ENCODE measurements at places on chromosomes 3 and 15.

GRCh38 chr3:82186017-82186416 is 424.6 kb upstream of the GBE1 start:
- DNase-seq, result peak; percentile 20

DNA sequence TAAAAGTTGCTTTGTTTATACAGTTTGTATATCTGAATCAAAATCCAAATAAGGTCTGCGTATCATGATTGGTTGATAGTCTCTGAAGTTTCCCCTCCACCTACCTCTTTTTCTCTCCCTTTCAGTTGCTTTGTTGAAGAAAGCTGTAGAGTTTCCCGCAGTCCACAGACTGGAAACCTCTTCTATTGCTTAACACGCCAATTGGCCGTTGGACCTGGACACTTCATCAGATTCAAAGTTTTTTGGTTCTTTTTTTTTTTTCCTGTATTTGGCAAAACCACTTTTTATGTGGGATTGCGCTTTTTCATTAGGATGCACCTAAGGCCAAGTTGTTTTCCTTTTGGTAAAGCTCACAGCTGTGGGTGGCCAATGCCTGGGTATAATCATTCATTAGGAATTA is 14.5 kb upstream of the TM4SF1 start:
- DNase-seq, result no peak

- DNase-seq, result no peak
Measured at GRCh38 chr3:30984855-30985749, 90.6 kb upstream of the GADL1 start.

- DNase-seq, result no peak
Measured at GRCh38 chr3:119237299-119237698, 3.4 kb downstream of the B4GALT4 start.
